ENCODE measurements at places on chromosomes 11 and 22.

GRCh38 chr11:116980136-116980793, 118.0 kb downstream of the SIK3 start:
- no peak overlapping the region for H3K4me3 ChIP-seq
- no peaks in the 10 kb centered on the region for H3K36me3 ChIP-seq
- peaks cover 5% of the 10 kb centered on the region for H3K4me1 ChIP-seq
- no peak for DNase-seq
- H3K27me3 ChIP-seq = no peaks in the 10 kb centered on the region

GRCh38 chr11:44463751-44464150, 101.7 kb upstream of the CD82 start:
- H3K4me3 ChIP-seq = no peak overlapping the region
- no peak for DNase-seq
- H3K27ac ChIP-seq = no peak overlapping the region
- H3K27me3 ChIP-seq = peaks cover 38% of the 10 kb centered on the region
- no peaks in the 10 kb centered on the region for H3K36me3 ChIP-seq

DNA sequence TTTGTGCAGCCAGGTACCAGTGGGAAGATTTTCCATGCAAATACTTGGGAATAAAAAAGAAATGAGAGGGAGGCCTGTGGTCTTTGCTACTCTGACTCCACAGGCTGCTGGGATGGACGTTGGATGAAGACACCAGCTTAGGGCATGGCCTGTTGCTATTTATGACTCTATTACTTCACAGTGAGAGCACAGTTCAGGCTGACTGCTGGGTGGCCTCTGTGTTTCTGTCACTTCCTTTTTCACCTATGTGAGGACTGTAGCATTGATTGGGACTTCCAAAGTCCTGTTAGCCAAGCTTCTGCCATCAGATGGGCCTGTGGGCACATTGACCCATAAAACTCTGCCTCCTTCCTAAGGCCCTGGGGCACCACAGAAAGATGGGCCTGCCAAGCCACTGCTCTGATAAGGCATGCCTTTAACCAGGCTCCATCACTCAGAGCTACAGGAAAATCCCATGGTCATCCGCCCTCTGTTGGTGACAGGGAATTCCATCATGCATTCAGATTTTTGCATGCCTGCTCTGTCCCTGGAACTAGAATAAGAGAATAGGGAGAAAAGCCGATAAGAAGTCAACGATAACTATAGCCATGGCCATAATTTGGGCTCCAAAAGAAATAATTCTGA, 64.6 kb downstream of the KCNJ1 start:
- no peak overlapping the region for H3K4me3 ChIP-seq
- no peaks in the 10 kb centered on the region for H3K36me3 ChIP-seq
- H3K27me3 ChIP-seq = no peaks in the 10 kb centered on the region
- H3K4me1 ChIP-seq = no peaks in the 10 kb centered on the region
- peak; percentile 53 for DNase-seq

DNA sequence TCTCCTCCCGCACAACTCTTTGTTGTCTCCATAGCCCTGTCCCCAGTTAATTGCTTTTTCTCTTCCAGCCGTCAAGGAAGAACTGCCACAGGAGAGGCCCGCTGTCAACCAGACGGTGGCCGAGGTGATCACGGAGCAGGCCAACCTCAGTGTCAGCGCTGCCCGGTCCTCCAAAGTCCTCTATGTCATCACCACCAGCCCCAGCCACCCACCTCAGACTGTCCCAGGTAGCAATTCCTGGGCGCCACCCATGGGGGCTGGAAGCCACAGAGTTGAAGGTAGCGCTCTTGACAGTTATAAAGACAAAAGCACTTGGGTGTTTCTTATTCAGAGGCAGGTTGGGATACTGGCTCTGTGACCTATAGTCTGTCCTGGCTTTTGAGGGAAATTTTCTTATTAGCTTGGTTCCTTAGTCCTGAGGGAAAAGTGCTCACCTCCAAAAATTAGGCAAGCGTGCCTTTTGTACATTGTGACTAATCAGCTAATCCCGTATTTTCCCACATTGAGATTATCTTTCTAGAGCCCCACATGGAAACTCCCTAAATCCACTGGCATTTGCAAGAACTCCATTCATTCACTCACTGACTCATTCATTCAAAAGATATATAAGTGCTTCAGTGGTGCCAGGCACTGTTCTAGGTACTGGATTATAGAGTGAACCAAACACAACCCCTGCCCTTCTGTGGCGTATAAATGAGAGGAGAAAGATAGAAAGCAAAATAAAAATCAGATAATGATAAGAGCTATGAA, 65.9 kb downstream of the KREMEN1 start:
- DNase-seq = no peak
- H3K27ac ChIP-seq = no peak overlapping the region
- H3K27me3 ChIP-seq = no peaks in the 10 kb centered on the region
- peaks cover 3% of the 10 kb centered on the region for H3K4me1 ChIP-seq
- H3K4me3 ChIP-seq = no peak overlapping the region

DNA sequence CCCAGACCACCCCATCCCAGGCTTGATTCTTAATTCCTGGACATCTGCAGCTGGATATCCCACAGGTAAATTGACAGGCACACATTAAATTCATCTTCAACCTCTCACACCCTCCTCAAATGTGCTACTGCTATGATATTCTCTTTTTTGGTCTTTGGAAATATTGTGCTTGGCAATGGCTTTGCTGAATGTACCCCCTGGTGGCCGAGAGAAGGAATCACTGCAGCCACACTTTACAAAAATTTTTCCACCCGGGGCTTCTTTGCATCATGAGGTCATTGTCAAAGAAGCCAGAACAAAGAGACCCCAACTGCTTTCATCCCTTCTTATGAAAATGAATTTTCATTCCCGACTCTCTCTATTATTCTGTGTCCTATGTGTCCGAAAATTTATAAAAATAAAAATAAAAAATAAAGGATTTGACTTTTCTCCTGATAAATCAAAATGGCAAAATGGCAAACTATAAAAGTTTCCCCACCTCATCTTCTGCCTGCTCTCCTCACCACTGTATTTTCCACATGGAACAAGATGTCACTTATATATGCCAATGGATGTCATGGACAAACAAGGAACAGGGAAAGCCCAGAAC, 15.0 kb upstream of the CYB5R2 start:
- H3K36me3 ChIP-seq = no peaks in the 10 kb centered on the region
- no peaks in the 10 kb centered on the region for H3K4me1 ChIP-seq
- no peak overlapping the region for H3K4me3 ChIP-seq

DNA sequence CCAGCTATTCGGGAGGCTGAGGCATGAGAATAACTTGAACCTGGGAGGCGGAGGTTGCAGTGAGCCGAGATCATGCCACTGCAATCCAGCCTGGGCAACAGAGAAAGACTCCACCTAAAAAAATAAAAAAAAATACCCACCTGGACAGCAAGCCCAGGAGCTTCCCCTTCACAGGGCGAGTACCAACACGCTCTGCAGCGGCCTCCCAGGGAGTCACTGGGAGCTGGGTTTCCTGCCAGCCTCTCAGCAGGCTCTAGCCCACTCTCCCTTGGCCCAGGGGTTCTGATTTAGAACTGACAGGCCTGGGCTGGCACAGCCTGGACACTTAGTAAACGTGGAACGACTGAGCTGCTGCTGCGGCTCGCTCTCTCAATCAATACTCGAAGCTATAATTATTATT, 2.0 kb upstream of the CABP7 start:
- H3K4me3 ChIP-seq = no peak overlapping the region
- peaks cover 18% of the 10 kb centered on the region for H3K4me1 ChIP-seq
- H3K27me3 ChIP-seq = peaks cover 67% of the 10 kb centered on the region
- H3K27ac ChIP-seq = no peak overlapping the region
- no peaks in the 10 kb centered on the region for H3K36me3 ChIP-seq

DNA sequence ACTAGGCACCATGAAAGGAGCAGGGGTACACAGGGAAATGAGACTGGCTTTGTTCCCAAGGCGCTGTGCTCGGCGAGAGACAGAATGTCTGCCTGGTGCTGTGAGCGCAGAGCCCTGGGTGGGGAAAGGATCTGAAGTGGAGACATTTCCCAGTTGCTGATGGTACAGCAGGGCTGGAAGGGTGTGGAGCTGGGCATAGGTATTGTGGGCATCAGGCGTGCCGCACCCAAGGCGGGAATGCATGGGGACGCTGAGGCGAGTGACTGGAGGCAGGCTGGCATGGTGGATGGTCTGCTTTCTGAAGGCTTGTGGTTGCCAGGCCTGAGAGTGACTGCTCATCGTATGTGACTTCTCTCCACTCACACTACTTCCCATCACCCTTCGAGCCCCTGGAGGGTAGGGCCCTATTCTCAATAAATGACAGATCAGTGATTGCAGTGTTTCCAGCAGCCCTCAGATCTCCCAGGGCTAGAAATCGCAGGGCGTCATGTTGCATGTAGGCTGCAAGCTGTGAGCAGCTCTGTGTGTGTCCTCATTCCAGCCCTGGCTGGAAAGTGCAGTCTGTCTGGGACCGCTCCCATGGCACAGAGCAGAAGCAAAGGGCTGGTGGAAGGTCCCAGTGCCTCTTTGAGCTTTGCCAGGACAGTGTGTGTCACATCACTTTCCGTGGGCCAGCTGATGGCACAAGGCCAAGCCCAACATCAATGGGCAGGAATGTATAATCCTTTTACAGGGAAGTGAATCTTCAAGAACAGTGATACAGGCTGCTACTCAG, 67.7 kb downstream of the TBC1D22A start:
- peak overlapping the region; percentile 92 for H3K27ac ChIP-seq
- H3K4me1 ChIP-seq = peaks cover 35% of the 10 kb centered on the region
- peak; percentile 61 for DNase-seq
- H3K4me3 ChIP-seq = no peak overlapping the region

DNA sequence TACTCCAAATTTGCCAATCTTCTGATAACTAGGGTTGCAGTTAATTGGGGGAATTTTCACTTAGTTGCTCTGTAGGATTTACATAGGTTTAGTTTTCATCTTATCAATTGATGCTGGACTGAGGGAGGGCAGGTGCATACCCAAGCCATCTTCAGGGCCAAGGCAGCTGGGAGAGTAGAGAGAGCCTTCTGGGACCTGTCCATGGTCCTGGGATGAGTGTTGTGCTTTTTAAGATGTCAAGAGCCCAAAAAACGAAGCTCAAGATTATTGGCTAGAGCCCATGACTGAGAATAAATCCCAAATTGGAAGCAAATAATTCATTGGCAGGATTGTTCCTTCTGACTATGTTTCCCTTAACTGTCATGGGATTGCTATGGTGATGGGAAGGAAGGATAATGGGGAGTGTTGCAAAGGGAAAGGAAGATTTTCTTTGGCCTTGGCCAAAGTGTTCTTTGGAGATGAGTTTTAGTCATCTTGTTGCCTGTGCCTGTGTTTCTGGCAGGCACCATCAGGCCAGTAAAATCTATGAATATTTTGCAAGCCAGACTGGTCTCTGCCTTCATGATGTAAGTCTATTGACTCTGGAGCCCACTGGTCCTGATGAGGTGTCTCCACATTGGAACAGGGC, 4.5 kb downstream of the SLC22A6 start:
- DNase-seq = peak; percentile 4
- H3K4me1 ChIP-seq = no peaks in the 10 kb centered on the region
- no peak overlapping the region for H3K4me3 ChIP-seq
- H3K27me3 ChIP-seq = peaks cover 43% of the 10 kb centered on the region

- DNase-seq = peak; percentile 30
- peaks cover 76% of the 10 kb centered on the region for H3K36me3 ChIP-seq
- no peak overlapping the region for H3K27ac ChIP-seq
- no peak overlapping the region for H3K4me3 ChIP-seq
- peaks cover 24% of the 10 kb centered on the region for H3K4me1 ChIP-seq
These were observed 34.9 kb downstream of the TBC1D22A start for GRCh38 chr22:46797355-46797754.

DNA sequence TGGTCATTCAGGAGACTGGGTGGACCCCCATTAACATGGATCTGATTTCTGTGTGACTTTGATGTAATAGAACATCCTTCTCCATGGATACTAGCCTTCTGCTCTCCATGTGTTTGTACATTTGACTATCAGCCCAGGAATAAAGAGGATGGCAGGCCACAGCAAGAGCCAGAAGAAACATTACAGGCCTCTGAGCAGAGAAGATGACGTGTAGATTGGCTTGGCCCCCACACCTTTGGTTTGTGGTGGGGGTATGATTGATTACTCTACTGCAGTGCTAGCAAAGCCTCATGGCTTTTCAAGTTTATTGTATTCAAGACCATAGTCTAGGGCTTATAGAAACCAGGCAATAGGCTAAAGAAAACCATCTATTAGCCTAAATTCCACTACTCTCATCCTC, 77.0 kb downstream of the GRAMD1B start:
- H3K4me1 ChIP-seq = peaks cover 16% of the 10 kb centered on the region
- H3K27ac ChIP-seq = no peak overlapping the region
- H3K4me3 ChIP-seq = no peak overlapping the region

GRCh38 chr22:30868663-30869385, 99.8 kb downstream of the MORC2 start:
- H3K4me1 ChIP-seq = peaks cover 8% of the 10 kb centered on the region
- H3K36me3 ChIP-seq = peaks cover 23% of the 10 kb centered on the region
- H3K27me3 ChIP-seq = peaks cover 5% of the 10 kb centered on the region
- H3K27ac ChIP-seq = no peak overlapping the region
- no peak for DNase-seq

- no peaks in the 10 kb centered on the region for H3K36me3 ChIP-seq
- H3K27me3 ChIP-seq = peaks cover 13% of the 10 kb centered on the region
- DNase-seq = peak; percentile 96
- no peak overlapping the region for H3K27ac ChIP-seq
- no peaks in the 10 kb centered on the region for H3K4me1 ChIP-seq
- H3K4me3 ChIP-seq = no peak overlapping the region
These were observed 38.8 kb upstream of the POU2AF1 start for GRCh38 chr11:111417766-111418435.

- no peak overlapping the region for H3K27ac ChIP-seq
- peaks cover 11% of the 10 kb centered on the region for H3K36me3 ChIP-seq
- peaks cover 29% of the 10 kb centered on the region for H3K4me1 ChIP-seq
- no peak overlapping the region for H3K4me3 ChIP-seq
These were observed 32.7 kb downstream of the GRAMD4 start for GRCh38 chr22:46652847-46653331.

DNA sequence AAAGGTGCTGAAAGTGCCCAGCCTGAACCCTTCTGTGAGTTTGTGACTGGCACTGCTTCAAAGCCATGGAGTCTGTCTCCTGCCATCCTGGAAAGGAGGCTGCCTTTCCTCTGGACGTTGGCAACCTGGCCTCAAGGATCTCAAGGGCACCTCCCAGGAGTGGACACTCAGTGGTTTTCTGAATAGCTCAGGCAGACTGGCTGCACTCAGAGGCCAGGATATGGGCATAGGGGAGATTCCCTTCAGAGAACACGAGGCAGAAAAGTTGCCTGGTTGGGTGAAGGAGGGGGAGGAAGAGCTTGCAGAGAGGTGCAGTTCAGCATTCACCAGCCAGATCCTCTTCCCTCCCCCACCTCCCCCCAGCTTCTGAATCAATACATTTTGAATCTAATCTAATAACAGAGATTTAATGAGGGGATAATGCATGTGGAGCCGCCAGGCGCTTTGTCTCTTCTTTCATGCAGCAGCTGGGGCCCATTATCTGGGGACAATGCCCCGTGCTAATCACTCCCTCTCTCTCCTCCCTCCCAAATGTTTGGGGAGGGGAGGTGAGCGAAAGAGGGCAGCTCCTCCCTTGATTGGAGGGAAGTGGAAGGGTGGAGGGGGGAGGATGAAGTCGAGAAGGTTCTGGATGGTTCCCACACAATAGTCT, 17.7 kb downstream of the HTR3A start:
- no peaks in the 10 kb centered on the region for H3K4me1 ChIP-seq
- H3K27me3 ChIP-seq = peaks cover 59% of the 10 kb centered on the region
- H3K27ac ChIP-seq = no peak overlapping the region
- H3K36me3 ChIP-seq = no peaks in the 10 kb centered on the region

Data from mesenchymal stem cell (in vitro differentiated cells and primary cell).